ENCODE measurements at places on chromosomes 13 and 19. TPM values are rescaled to one million over a fixed set of nuclear protein-coding genes. Genes with fewer than 3 reads are reported as not detected.

- no peak overlapping the region for H3K27ac ChIP-seq
- no peak overlapping the region for H3K4me3 ChIP-seq
- peaks cover 9% of the 10 kb centered on the region for H3K4me1 ChIP-seq
- no peaks in the 10 kb centered on the region for H3K36me3 ChIP-seq
- DNase-seq, result no peak
Measured at GRCh38 chr13:93173654-93174053, 53.0 kb upstream of the GPC6 start.

GRCh38 chr19:17074634-17075034 lies 618 bp downstream of the HAUS8 start:
- peak overlapping the region; percentile 89 for H3K27ac ChIP-seq
- DNase-seq, result no peak
- H3K4me3 ChIP-seq, result peak overlapping the region; percentile 93
- H3K36me3 ChIP-seq, result peaks cover 9% of the 10 kb centered on the region
- peaks cover 5% of the 10 kb centered on the region for H3K27me3 ChIP-seq
- H3K4me1 ChIP-seq, result peaks cover 49% of the 10 kb centered on the region

DNA sequence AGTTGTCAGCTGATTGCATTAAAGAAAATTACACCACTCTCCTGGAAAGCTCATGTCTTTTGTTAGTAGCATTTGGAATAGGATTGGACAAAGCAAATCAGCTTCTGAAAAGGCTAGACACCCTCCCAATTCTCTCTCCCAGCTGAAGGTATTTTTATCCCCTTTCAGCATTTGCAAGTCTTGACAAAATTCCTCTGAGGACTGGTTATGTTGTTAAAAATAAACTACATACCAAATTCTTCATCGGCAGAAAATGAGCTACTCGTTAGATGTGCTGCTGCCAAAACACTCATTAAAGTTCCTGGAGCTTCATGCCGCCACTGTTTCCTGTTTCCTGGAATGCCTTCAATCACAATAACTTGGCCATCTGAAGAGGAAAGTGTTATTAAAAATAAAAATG lies 37.1 kb downstream of the UTP14C start:
- H3K36me3 ChIP-seq, result no peaks in the 10 kb centered on the region
- no peak overlapping the region for H3K4me3 ChIP-seq
- DNase-seq, result no peak
- H3K27ac ChIP-seq, result no peak overlapping the region
- H3K4me1 ChIP-seq, result peaks cover 7% of the 10 kb centered on the region
- H3K27me3 ChIP-seq, result peaks cover 8% of the 10 kb centered on the region

DNA sequence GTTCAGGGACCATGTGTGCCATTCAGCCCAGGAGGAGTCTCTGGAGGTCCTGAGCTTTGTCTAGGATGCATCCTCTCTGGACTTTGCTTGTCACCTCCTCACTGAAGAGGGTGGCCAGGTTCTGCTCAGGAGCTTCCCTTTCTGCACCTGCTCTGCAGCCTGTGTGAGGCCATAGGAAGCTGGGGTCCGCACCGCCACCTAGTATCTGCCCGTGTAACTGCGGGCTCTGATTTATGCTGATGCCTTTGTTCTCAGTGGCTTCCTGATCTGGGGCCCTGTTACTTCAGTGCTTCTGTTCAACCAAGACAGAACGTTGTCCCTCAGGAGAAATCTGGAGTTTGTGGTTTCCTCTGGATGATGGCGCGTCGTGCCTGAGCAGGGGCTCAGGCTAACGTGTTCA lies 15.5 kb downstream of the ZNF610 start:
- H3K27ac ChIP-seq, result no peak overlapping the region
- DNase-seq, result no peak
- H3K27me3 ChIP-seq, result no peaks in the 10 kb centered on the region
- H3K36me3 ChIP-seq, result peaks cover 16% of the 10 kb centered on the region
- no peak overlapping the region for H3K4me3 ChIP-seq

DNA sequence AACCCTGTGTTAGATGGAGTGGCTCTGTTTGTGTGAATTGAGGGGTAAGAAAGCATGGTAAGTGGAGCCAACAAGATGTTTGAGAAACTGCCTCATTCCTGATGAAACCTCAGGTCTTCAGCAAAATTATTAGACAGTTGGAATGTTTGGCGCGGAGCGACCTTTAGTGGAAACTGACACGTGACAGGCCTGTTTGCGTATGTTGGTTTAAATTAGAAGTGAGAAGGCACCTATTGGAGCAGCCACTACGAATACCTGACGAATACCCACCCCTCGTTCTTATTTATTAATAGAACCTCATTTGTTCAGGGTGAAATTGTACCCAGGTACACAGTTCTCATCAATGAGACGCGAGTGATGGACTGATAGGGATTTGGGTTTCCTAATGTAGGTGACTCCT lies 63.2 kb upstream of the MIR17HG start:
- no peak overlapping the region for H3K4me3 ChIP-seq
- no peak for DNase-seq
- no peaks in the 10 kb centered on the region for H3K27me3 ChIP-seq
- no peak overlapping the region for H3K27ac ChIP-seq
- H3K36me3 ChIP-seq, result no peaks in the 10 kb centered on the region
- no peaks in the 10 kb centered on the region for H3K4me1 ChIP-seq

DNA sequence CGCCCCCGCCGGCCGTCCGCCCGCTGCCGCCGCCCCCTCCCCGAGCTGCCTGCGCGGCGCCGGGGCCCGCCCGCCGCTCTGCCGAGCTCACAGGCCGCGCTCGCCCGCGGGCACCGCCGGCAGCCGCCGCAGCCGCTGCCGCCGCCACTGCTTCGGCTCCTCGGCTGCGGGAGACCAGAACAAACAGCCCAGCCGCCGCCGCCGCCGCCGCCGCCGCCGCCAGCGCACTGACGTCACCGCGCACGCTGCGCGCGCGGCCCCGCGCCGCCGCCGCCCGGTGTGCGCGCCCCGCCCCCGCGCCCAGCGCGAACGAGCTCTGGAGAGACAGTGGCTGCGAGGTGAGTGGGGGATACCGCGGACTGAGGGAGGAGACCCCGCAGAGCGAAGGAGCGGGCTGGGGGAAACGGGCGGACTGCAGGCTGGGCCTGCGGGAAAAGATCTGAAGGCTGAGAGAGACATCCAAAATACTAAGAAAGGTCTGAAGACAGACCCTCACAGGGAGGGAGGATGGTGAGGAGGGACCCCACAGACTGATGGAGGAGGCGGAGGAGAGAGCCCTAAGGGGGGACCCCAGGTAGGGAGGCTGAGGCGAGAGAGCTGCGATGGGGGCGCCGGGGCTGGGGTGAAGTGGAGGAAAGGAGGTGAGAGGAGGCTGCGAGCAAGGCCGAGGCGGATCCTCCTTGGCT lies at the start of gene BRD4:
BRD4 (minus strand) TSS at position 229 of the 686 bp plus-strand sequence. CDS start 59,440 bp downstream, outside the sequence.
- peak within 1 kb of the TSS; percentile 99 for H3K27ac ChIP-seq
- DNase-seq, result peak; percentile 22
- peaks cover 6% of the 10 kb centered on the region for H3K27me3 ChIP-seq

DNA sequence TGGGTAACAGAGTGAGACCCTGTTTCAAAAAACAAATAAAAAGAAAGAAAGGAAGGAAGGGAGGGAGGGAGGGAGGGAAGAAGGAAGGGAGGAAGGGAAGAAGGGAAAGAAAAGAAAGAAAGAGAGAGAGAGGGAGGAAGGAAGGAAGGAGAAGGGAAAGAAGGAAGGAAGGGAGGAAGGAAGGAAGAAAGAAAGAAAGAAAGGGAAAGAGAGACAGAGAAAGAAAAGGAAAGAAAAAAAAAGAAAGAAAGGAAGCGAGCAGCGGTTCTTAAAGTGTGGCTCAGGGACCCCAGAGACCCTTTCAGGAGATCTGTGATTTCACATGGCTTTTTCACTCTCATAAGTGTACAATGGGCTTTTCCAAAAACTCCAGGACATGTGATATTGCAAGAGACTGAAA lies 9.9 kb upstream of the CADM4 start:
- peaks cover 2% of the 10 kb centered on the region for H3K27me3 ChIP-seq
- H3K4me1 ChIP-seq, result no peaks in the 10 kb centered on the region
- DNase-seq, result no peak
- H3K4me3 ChIP-seq, result no peak overlapping the region

Gene CRX
- total RNA-seq, result not detected

Gene PNMA8C
- not detected for total RNA-seq

Gene CYP4F2
- total RNA-seq, result not detected

Data from HFFc6 (cell line).